Hypothalamus (tissue), 51 donors: ENCODE measurements at places on chromosomes 6 and 20.

DNA sequence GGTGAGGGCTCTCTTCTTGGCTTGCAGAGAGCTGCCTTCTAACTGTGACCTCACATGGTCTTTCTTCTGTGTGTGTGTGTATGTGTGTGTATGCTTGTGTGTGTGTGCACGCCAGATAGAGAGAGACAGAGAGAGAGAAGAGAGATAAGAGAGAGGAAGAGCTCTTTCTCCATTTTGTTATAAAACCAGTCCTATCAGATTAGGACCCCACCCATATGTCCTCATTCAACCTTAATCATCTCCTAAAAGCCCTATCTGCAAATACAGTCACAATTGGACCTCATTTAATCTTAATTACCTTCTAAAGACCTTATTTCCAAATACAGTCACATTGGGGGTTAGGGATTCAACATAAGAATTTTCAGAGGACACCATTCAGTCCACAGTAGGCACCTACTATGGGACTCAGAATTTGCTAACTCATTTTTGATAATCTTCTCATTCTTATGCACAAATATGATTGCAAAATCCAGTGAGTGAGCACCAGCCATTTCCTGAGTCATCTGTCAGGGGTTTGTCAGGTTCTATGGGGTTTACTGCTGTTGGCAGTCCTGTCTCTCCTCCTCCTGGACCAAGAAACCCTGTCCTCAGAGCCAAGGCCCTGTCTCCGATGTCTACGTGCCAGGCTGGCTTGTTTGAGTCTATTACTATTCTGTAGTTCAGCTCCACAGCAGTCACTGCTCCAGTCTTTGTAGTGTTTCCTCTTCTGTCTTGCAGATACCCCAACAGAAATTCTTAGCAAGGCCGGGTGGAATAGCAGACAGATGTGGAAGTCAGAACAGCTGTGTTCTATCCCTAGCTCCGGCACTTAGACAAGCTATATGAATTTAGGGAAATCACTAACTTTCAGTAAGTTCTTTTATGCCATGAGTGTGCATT is 59.0 kb upstream of the FAM184A start:
- DNase-seq = no peak

DNA sequence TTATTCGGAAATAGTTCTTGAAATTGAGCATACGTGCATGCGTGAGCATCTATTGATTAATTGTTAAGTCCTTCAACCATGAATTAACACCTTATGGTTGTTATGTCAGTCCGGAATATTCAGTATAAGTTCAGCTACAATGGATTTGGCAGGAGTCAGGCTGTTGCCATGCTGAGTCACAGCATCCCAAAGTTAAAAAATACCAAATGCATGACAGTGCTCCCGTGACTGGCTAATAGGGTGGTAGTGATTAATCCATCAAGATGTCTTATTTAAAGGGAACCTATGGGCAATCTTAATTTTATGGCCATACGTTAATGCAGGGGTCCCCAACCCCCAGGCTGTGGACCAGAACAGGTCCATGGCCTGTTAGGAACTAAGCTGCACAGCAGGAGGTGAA is 10.5 kb downstream of the RAE1 start:
- DNase-seq = no peak

- DNase-seq = peak; percentile 7
Observed at GRCh38 chr6:132995432-132995831, 181.1 kb downstream of the RPS12 start.

GRCh38 chr6:138979365-138979764 is 8.7 kb downstream of the REPS1 start:
- DNase-seq = no peak

- DNase-seq = no peak
Observed at GRCh38 chr20:51749674-51750036, 18.5 kb downstream of the ATP9A start.

DNA sequence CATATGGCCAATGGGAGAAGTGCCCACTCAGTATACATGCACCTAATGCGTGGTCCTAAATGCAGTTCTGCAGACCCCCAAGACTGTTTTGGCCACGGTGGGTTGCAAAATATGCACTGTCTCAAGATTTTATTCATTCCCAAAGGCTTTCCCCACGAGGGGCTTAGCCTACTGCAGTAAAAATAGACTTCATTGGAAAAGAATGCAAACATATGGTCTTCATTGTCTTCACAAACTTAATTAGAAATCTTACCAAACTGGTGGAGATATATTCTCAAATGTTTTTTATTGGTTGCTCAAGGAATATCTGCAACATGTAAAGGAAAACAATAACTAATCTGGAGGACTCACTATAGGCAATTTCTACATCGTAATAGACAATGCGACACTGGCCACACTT is 31.6 kb upstream of the PRL start:
- DNase-seq = no peak

GRCh38 chr6:37547564-37548061 is 47.9 kb upstream of the CCDC167 start:
- DNase-seq = no peak

- DNase-seq = peak; percentile 79
Observed at GRCh38 chr20:4160761-4161305, 145.5 kb upstream of the RNF24 start.

DNA sequence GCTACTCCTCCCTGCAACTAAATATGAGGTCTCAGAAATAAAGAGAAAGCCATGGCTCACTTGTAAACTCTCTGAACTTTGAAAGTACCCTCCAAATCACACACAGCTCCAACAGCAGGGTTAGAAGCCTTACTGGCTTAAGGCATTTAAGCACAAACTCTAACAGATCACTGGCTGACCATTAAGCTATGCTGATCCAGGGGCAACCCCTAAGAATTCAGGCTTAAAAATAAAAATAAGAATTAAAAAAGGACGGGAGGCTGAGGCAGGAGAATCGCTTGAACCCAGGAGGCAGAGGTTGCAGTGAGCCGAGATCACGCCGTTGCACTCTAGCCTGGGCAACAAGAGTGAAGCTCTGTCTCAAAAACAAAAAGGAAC is 21.8 kb downstream of the HLA-E start:
- no peak for DNase-seq

- no peak for DNase-seq
Observed at GRCh38 chr6:43713643-43714310, 26.2 kb upstream of the MRPS18A start.

DNA sequence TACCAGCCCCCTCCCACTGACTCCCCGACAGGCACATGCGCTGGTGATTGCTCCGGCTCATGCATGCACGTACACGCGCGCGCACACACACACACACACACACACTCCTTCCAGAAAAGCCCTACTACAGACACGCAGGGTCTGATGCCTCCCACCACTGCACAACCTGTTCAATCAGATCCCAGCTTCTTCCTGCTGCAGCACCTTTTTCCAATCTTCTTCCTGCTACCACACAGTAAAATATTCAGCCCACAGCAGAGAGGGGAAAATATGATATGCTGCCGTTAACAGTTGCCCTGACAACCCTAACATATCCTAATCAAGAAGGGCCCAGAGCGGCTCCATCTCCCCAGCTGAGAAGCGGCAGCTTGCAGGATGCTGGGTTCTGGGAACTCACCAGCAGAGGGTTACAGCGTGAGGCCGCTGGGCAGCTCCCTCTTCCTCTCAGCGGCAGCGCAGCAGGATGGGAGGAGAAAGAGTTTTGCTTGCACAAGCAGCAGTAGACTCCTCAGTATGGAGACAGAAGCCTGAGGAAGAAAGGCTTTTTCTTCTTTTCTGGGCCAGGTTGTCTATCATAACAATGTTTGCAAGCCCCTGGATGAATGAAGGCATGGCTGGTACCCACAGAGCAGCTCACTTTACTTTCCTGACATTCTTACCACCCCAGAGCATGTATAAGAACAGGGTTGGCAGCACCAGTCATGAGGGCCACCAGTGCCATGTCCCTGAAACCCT is 23.9 kb downstream of the MAP7 start:
- peak; percentile 81 for DNase-seq

DNA sequence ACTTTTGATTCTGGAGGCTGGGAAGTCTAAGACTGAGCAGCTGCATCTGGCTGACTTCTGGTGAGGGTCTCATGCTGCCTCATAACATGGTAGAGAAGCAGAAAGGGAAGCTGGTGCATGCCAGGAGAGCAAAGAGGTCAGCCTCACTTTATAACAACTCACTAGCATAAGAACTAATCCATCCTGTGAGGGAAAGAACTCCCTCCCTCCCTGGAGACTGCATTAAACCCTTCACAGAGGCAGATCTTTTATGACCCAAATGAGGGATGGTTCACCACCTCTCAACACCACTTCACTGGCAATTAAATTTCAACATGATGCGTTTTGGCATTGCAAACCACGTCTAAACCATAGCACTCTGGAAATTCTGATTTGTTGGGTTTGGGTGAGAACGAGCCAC is 33.9 kb downstream of the STXBP5 start:
- DNase-seq = no peak
